ENCODE measurements at places on chromosomes 11 and 22. TPM values are rescaled to one million over a fixed set of nuclear protein-coding genes. Genes with fewer than 3 reads are reported as not detected.

- peak; percentile 17 for DNase-seq
These were observed 17.0 kb downstream of the C11orf96 start for GRCh38 chr11:43959321-43959995.

GRCh38 chr11:127193950-127194349 lies 193.4 kb upstream of the KIRREL3 start:
- no peak for DNase-seq

The OR6T1 gene
- not detected for total RNA-seq

- no peak for DNase-seq
These were observed 58.2 kb upstream of the CLMP start for GRCh38 chr11:123253223-123253622.

GRCh38 chr11:66701432-66702240 lies 23.9 kb upstream of the RBM4B start:
- DNase-seq, result no peak

GRCh38 chr11:20158597-20159257 lies 1.5 kb downstream of the DBX1 start:
- peak; percentile 83 for DNase-seq

GRCh38 chr11:5923427-5923776 lies 18.6 kb upstream of the OR56A3 start:
- no peak for DNase-seq

DNA sequence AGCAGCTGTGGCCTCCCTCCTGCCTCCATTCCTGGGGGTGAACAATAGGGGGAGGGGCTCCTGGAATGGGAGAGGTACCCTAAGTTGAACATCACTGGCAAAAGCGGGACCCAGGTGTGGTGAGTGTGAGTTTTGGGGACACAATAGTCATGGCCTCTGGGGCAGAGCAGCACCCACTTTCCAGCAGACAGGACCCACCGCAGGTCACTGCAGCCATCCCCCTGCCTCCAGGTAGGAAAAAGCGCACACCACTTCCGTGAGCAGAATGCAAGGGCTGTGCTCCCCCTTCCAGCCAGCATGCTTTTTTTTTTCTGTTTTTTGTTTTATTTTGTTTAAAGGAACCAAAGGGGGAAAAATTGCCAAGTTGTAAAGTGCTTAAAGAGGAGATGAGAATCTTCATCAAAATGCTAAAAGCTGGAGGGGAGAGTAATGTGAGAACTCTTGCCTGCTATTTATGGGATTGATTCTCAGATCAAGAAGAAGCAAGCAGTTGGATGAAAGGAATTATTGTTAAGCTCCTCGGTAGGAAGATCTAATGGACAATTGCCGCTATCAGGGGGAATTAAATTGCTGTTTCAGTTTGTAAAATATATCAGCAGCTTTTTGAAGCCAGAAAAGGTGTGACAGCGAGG lies 152.9 kb downstream of the FEZ1 start:
- DNase-seq, result peak; percentile 43

The MAPK1 gene
- 159 TPM for total RNA-seq

GRCh38 chr11:101743828-101744227 lies 160.0 kb upstream of the TRPC6 start:
- DNase-seq, result no peak

Measured in aorta (tissue), 5 donors.